ENCODE measurements at places on chromosomes 4 and X. TPM values are rescaled to one million over a fixed set of nuclear protein-coding genes. Genes with fewer than 3 reads are reported as not detected.

- no peak for DNase-seq
These were observed 96.8 kb downstream of the FNIP2 start for GRCh38 chr4:158865520-158866177.

DNA sequence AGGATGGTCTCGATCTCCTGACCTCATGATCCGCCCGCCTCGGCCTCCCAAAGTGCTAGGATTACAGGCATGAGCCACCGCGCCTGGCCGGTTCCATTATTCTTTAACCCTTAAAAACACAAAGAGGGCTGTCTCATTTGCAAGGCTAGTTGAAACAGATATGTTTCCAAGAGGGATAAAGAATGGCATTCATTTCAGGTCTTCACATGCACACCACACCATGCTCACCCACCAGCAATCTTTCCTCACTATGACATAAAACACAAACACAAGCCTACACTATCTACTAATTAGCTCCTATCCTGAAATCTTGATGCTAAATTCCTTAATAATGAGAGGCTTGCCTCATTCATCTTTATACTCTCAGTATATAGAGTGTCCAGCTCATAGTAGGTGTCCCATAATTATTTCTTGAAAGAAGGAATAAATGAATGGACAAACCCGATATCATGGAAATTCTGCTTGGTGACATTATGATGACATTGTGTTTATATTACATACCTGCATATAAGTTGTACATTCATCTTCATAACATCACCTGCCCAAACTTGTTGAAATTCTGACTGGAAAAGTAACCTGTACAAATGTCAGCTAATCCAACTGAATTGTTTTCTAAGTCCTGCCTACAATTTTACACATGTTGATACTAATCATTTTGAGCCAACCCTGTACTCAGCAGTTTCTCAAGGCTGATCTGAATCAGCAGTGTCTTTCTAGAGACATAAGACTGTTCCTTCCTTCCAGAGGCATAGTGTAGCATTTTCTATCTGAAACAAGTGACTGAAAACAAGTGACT is 408.5 kb downstream of the KLHL13 start:
- DNase-seq, result no peak

- DNase-seq, result no peak
These were observed 1986.1 kb downstream of the ARAP2 start for GRCh38 chr4:34258176-34258575.

GRCh38 chr4:67725981-67726380 is 25.0 kb upstream of the UBA6 start:
- no peak for DNase-seq

DNA sequence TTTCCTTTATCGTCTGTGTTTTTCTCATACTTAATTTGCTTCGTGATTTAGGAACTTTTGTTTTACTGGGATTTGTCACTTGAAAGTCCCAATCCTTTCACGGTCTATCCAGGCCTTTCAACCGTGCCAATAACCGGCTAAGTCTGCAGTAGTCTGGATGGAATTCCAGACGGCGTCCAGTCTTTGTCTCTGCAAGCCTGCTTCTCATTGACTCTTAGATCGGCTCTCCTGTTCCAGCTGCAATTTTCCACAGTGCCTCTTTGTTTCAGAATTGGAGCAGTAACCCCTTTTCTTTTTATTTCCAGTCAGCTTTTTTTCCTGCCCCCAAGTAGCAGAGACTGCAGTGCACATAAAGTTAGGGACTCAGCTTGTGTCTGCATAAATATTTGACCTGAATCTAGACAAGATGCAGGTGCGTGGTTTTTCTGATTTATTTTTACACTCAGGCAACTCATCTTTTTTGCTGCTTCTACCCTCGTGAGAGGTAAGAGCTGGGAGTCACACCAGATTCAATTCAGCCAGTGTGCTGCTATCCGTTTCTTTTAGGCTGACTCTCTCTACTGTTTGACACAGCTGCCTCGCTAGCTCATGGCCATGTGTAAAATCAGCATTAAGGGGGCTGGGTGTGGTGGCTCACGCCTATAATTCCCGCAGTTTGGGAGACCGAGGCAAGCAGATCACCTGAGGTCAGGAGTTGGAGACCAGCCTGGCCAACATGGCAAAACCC is 37.4 kb upstream of the DHRSX start:
- DNase-seq, result no peak

DNA sequence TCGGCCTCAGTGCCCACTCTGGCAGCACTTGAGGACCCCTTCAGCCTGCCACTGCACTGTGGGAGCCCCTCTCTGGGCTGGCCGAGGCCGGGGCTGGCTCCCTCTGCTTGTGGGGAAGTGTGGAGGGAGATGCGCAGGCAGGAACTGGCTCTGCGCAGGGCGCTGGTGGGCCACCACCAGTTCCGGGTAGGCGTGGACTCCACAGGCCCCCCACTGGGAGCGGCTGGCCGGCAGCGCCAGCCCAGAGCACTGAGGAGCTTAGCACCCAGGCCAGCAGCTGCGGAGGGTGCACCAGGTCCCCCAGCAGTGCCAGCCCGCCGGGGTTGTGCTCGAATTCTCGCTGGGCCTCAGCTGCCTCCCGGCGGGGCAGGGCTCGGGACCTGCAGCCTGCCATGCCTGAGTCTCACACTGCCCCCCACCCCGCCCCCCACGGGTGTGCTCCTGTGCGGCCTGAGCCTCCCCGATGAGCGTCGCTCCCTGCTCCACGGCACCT is 216.9 kb upstream of the TACR3 start:
- no peak for DNase-seq

- no peak for DNase-seq
These were observed 49.3 kb upstream of the RPL34 start for GRCh38 chr4:108570993-108571569.

DNA sequence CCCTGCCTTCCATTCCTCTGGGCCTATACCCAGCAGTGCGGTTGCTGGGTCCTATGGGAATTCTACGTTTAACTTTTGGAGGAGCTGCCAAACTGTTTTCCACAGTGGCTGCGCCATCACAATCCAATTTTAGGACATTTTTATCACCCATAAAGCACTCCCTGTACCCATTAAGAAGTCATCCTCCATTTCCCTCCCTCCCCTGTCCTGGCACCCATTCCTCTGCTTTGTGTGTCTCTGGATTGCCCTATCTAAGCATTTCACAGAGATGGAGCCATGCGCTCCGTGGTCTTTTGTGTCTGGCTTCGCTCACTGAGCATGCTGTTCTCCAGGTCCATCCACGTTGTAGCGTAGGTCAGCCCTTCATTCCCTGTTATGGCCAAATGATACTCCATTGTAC is 1.7 kb upstream of the OPN1LW start:
- peak; percentile 15 for DNase-seq

- DNase-seq, result peak; percentile 70
These were observed at the start of gene GABRB1 for GRCh38 chr4:47031011-47031678. GABRB1 (plus strand) TSS chr4:47031567.

GRCh38 chr4:118927974-118928373 is 39.3 kb downstream of the SYNPO2 start:
- no peak for DNase-seq

- DNase-seq, result no peak
These were observed 34.2 kb downstream of the FAM193A start for GRCh38 chr4:2570551-2571222.

DNA sequence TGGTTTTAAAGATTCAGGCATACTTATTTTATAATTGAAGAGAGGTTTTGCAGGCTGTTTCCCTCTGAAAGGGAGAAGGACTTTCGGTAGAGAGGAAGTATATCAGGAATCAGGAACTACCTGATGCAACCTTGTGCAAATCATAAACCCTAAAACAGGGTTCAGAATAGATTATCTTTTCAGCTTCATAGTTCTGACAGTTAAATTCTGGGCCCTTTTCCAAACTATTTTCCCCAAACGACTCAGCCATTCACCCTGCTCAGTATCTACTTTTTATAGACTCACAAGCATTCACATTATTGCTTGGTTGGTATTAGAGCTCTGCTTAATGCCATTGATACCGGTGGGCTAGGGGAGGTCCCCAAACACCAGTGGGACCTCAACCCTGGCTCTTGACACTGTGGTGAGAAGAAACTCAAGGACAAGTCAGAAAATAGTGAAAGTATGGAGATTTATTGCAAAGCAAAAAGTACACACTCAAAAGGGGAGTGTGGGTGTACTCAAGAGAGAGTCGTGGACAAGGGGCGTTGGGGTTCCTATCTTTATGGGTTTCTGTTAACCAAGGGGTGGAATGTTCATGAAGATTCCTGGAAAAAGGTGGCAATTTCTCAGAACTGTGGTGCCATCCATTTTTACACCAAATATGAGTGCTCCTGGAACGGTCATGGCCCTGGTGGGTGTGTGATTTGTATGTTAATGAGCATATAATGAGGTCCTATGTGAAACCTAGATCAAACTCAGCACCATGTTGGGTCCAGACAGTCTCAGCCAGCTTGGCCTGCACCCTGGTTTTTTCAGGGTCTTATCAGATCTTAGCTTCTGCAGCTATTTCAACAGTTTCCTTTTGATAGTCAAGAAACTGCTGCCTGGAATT is 238.3 kb downstream of the DCLK2 start:
- DNase-seq, result no peak

- DNase-seq, result no peak
These were observed 58.1 kb upstream of the BCOR start for GRCh38 chrX:40155589-40156469.

DNA sequence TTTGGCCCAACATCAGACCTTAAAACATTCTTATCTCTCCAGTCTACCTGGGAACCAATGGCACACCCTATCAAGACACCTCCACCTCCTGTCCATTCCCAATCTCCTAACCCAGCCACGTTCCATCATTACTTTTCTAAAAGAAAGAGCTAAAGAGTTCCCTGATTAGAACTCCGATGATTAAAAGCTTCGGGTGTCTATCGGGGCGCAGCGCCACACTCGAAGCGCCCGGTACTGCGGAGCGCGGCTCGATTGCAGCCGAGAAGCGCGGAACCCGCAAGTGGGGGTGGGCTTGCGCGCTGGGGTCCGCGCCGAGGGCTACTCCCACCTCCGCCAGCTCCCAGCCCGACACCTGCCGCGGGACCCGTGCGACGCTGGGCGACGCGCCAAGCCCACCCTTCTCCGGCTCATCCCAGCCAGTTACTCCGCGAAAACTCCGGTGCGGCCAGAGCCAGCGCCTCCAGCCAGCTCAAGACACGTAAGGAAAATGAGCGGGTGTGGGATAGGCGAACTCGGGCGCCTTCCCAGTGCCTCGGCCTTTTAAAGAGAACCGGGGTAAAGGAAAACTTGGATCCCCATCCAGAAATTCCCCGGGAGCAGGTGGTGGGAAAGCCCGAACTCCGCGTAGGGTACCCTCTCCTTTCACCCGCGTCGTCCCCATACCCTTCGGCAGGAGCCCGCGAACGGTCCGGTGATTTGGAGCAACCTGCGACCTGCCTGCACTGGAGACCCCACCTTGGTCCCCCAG is 593 bp downstream of the NPY1R start:
- no peak for DNase-seq

MAGEA4 gene
- total RNA-seq, result not detected

CD38 gene
- total RNA-seq, result 3.4 TPM

ARHGAP6 gene
- 13.8 TPM for total RNA-seq

EIF2S3 gene
- total RNA-seq, result 153 TPM

MRFAP1 gene
- 276 TPM for total RNA-seq

TXK gene
- total RNA-seq, result 3.9 TPM

GYPB gene
- total RNA-seq, result 5.3 TPM
